Endothelial cell of umbilical vein (primary cell): ENCODE measurements at places on chromosomes 6 and 20.

GRCh38 chr6:28081486-28081751 lies 1.1 kb downstream of the ZNF165 start:
- no peak for DNase-seq

DNA sequence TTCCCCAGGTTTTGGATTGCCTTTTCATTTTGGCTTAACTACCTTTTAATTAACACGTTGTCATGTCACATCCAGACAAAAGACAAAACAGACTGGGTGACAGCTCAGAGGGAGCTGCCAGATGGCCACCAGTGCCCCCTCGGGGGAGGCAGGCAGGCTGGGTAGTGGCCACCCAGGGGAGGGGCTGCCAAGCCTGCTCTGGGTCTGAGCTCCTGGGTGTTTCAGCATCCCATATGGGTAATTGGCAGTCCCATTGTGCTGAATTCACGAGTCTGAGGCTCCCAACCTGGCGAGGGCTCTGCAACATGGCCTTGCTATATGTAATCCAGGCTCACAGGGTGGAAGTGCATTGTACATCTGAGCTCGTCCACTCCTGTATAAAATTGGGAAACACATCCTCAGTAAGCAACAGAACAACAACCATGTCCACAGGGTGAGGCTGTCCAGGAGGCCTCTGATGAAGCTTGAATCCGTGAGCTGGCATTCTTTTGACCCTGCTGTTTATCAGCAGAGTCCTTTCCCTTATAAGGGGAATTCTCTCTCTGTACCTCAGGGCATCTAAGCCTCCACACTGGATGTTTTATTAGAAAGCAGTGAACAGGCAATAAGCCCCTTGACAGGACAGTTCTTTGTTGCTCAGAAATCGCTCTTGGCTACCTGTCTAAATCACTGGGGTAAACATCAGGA lies 111.7 kb upstream of the SLC22A23 start:
- no peak for DNase-seq

- no peak for DNase-seq
Measured at GRCh38 chr6:105106260-105106659, 73.6 kb downstream of the POPDC3 start.

DNA sequence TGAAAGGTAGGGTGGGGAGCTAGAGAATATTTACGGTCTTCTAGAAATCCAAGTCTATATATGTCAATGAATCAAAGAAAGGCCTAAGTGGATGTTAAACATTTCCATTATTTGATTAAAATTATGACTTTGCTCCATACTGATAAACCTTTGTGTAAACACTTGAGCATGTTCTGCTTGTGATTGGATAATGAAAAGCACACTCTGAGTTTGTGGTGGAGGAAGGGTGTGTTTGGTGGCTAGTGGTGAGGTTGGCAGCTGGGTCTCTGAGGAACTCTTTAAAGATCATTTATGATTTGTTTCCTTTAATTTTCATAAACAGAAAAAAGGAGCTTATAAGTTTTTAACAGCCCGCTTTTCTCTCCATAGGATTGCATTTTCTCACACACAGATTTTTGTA lies 84.7 kb downstream of the RFPL4B start:
- no peak for DNase-seq

DNA sequence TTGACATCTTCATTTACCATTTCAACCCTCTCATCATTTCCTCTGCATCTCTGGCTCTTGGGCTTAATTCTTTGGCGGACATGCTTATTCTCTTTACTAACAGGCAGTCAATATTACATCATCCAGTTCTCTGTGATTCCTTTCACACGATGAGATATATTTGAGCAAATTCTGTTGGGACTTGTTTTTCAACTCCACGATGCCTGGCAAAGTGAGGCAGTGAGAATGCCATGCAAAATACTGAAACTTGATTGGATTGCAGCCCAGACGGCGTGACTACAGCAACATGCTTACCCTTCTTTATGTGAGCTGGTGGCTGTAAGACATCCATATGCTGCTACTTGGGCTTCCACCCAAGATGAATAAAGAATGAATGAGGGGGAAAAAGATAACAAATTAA lies 101.7 kb upstream of the SPACA1 start:
- no peak for DNase-seq
